Liver (tissue), 10 donors: ENCODE measurements at places on chromosomes 7 and 10. TPM values are rescaled to one million over a fixed set of nuclear protein-coding genes. Genes with fewer than 3 reads are reported as not detected.

- DNase-seq: no peak
These were observed 55.3 kb upstream of the SDK1 start for GRCh38 chr7:3245721-3246120.

DNA sequence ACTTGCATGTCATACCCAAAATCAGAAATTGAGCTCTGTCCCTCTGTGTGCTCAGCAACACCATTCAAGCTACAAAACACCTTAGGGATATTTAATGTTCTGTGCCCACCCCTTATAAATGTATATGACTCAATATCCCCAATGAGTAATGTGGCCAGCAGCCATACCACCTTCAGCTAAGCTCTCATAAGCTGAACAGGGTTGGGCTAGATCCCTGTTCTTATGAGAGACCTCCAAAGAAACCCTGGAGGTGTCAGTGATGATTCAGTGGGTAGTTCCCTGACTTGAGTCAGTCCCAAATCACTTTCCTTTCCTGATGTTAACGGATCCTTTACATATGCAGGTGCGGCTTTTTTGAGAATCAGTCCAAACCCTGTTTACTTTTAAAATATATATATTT is 253.8 kb downstream of the CREB5 start:
- no peak for DNase-seq

TEX47 gene
- not detected for total RNA-seq

- DNase-seq: no peak
These were observed 286.9 kb downstream of the KCNMA1 start for GRCh38 chr10:77350711-77351119.

KAZALD1 gene
- total RNA-seq: 0.92 TPM

MAGI2 gene
- total RNA-seq: 0.79 TPM

GRCh38 chr10:34780818-34781380 is 34.2 kb downstream of the PARD3 start:
- no peak for DNase-seq

DNA sequence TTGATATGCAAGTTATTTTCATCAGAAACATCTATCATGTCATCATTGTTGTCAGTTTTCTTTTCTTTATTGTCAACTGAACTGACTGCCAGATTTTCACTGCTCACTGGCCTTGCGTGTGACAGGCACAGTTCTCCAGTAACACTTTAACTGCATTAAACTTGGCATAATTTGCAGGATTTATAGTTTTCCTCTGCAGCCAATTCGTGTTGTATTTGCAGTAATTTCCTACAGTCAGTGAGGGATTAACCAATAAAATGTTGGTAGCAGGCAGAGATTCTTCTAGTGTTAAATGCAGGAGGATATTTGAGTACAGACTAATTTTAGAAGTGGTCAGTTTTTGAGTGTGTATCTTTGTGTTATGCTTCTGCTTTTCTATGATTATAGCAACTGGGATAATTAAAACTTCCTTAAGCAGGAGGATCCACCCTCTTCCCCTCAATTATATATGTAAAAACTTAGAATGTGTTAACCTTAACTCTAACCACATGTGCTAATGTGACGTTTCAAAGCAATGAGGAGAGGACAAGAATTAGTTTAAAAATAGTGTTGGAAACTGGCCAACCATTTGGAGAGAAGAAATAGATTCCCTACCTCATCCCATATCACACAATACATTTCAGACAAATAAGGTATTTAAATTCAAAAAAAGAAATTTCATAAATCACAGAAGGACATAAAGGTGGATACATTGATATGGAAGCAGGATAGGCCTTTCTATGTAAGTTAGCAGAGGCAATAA is 365.5 kb upstream of the BMPER start:
- no peak for DNase-seq
